Pancreas (tissue), 10 donors: ENCODE measurements at places on chromosomes 12 and 14. TPM values are rescaled to one million over a fixed set of nuclear protein-coding genes. Genes with fewer than 3 reads are reported as not detected.

CCDC197 gene
- not detected for total RNA-seq

DBX2 gene
- not detected for total RNA-seq

C3AR1 gene
- 1.3 TPM for total RNA-seq

PROX2 gene
- not detected for total RNA-seq

KDM2B gene
- 9.5 TPM for total RNA-seq

KRT79 gene
- total RNA-seq: not detected

TSPAN19 gene
- 0.15 TPM for total RNA-seq
